ENCODE measurements at places on chromosomes 4 and X.
A peak's percentile ranks its signal among the peaks of the same experiment; 100 is the strongest.

GRCh38 chr4:151199319-151200190 lies 77.4 kb upstream of the PRSS48 start:
- DNase-seq = no peak

DNA sequence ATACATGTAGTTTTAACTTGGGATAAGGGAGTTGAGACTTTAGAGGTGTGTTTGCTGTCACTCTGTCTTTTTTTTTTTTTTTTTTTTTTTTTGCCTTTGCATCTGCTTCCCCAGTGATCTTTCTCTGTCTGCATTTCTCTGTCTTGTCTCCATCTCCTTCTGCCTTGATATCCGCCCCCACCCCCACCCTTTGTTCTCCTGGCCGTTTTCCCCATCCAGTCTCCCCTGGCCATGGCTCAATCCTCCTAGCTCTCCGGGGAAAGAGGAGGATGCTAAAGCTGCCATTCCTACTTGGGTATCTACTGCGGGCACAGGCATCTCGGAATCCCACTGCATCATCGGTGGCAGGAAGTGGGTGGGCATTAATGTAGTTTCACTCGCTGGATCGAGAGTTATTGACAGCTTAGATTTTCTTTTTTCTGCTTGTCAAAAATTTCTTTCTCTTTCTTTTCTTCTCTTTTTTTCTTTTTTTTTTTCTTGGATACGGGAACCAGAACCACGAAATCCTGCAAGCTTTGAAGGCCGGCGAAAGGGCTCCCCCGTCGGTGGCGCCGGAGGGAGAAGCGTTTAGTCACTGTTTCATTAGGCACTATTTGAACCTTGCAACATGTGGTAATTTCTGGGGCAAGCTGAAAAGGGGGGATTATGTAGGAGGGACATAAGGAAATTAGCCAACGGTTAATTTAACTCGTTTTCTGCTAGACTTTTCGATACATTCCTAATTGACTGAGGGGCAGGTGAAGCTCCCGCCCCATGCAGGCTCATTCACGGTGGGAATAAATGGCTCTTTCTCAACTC lies 8.2 kb downstream of the GSX2 start:
- no peak for DNase-seq

DNA sequence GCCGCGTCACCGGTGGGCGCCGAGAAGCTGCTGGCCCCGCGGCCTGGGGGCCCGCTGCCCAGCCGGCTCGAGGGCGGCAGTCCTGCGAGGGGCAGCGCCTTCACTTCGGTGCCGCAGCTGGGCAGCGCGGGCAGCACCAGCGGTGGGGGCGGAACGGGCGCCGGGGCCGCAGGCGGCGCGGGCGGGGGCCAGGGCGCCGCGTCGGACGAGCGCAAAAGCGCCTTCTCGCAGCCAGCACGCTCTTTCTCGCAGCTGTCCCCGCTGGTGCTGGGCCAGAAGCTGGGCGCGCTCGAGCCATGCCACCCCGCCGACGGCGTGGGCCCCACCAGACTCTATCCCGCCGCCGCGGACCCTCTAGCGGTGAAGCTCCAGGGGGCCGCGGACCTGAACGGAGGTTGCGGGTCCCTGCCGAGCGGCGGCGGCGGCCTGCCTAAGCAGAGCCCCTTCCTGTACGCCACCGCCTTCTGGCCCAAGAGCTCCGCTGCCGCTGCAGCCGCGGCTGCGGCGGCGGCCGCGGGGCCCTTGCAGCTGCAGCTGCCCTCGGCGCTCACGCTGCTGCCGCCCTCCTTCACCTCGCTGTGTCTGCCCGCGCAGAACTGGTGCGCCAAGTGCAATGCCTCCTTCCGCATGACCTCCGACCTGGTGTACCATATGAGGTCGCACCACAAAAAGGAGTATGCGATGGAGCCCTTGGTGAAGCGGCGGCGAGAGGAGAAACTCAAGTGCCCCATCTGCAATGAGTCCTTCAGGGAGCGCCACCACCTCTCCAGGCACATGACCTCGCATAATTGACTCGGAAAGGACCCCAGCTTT lies 5.6 kb downstream of the PRDM8 start:
- DNase-seq = no peak

GRCh38 chr4:26217961-26218676 lies 102.7 kb upstream of the RBPJ start:
- DNase-seq = peak; percentile 52

DNA sequence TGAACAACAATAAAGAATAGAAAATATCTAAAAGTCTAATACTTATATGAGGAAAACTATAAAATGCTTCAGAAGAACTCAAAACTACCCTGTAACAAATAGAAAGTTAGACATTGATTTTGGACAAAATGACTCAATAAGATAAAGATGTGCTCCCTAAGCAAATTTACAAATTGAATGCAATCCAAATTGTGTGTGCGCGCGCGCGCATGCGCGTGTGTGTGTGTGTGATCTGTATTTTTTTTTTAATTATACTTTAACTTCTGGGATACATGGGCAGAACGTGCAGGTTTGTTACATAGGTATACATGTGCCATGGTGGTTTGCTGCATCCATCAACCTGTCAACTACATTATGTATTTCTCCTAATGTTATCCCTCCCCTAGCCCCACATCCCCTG lies 320.8 kb upstream of the INTU start:
- no peak for DNase-seq

GRCh38 chr4:187550256-187550950 lies 445.2 kb upstream of the ZFP42 start:
- DNase-seq = peak; percentile 45

GRCh38 chr4:104395168-104395614 lies 99.5 kb downstream of the CXXC4 start:
- peak; percentile 44 for DNase-seq

DNA sequence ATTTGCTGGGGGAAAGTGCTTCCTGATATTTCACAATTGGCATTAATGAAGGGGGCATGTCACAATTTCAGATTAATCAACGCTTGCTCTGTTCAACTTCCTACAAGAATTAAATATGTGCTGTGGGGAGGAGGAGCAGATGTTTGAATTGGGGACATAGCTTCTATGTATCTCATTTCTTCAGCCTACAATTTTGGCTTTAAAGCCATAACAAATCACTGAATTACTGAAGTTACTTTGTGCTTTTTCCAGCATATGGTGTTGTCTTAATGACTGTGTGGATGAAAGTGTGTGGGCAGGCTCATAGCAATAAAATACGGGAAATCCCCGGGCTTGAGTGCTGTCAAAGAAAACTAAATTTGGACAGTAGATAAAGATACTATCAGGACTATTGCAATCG lies 813 bp downstream of the TLR7 start:
- no peak for DNase-seq

- no peak for DNase-seq
Measured at GRCh38 chr4:94359838-94360237, 17.2 kb upstream of the HPGDS start.

DNA sequence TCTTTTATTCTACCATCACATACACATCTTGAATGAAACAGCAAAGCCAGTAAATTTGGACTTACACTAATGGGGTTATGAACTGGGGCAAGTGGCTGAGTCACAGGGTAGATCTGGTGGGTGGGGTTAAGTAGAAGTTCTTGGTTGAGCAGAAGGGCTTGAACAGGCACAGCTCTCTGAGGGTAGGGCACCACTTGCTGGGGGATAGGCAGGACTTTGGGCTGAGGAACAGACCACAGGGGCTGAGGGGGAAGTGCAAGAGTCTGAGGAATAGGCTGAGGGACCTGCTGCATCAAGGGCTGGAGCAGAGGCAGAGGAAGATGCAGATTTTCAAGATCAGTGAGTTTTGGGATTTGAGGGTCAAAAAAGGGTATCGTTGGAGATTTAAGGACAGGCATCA lies 8.3 kb downstream of the CSN2 start:
- no peak for DNase-seq

- no peak for DNase-seq
Measured at GRCh38 chrX:39756086-39756883, 341.5 kb downstream of the BCOR start.

DNA sequence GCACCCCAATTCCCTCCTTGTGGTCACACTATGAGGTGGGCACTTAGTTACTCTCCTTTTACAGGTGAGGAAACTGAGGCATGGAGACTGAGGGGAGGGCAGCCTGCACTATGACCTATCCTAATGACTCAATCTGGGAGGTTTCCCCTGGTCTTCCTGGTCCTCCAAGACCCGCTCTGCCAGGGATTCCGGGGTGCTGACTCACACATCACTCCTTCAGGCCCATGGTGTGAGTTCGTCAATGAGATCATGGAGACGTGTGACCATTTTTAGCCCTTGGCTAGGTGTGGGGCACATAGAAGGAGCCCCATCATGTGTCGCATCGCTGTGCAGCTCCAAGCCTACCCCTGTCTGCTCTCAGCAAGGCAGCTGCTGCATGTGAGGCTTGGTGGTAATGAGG lies 32.4 kb upstream of the BCOR start:
- peak; percentile 54 for DNase-seq

- DNase-seq = peak; percentile 29
Measured at GRCh38 chr4:178823673-178824295, 1381.5 kb upstream of the AGA start.

DNA sequence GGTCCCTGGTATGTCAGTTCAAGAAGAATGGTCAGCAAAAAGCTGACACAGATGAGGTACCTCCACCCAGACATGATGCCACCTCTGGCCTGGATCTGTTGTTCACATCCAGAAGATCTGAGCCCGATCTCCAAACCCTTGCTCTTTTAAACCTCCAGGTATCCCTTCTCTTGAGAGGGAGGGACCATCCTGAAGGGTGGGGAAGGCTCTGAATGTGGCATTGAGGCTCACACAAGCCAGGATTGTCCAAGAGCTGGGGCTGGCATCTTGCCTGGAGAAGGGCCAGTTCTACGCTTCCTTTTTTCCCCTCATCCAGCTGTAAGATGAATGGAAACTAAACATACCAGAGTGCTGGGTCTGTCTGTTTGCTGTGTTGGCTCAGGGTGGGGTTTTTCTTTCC lies at the start of gene ITIH6:
Gene ITIH6, minus strand, starts transcription at position 119 of the 400 bp plus-strand sequence. Its CDS starts 45 bp downstream, at position 74.
- no peak for DNase-seq

- DNase-seq = no peak
Measured at GRCh38 chr4:107897823-107898222, 33.5 kb upstream of the CYP2U1 start.

DNA sequence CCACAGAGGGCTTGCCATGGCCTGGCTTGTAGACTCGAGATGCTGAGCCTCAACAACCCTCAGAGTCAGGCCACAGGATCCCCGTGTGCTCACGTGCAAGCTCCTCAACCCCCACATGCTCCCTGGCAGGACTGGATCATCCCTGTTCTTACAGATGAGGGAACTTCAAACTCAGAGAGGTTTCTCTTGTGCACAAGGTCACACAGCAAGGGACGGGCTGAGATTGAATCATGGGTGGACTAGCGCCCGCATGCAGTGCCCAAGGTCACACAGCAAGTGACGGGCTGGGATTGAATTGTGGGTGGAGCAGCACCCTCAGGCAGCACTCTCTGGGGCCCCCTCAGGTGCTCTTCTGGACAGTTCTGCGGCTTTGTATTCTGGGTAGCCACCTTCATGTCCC lies 60.6 kb upstream of the AFAP1 start:
- DNase-seq = no peak

GRCh38 chrX:68833855-68834331 lies 5.1 kb downstream of the EFNB1 start:
- DNase-seq = no peak

DNA sequence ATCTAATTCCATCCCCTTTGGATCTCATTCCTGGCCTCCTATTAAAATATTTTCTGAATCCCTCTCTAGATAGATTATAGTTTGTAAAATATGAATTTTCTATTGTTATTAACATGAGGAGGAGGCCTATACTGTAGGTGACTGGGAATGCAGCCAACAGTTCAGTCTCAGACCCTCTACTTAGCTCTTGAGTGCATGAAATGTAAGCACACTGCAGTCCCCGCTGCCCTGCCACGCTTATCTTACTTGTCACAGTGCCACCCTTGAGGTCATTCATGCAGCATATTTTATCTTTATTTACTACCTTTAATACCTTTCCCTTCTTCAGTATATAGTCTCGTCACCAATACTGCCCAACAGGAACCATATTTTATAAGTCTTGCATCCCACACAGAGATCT lies 151.0 kb downstream of the CAMK2D start:
- DNase-seq = no peak

DNA sequence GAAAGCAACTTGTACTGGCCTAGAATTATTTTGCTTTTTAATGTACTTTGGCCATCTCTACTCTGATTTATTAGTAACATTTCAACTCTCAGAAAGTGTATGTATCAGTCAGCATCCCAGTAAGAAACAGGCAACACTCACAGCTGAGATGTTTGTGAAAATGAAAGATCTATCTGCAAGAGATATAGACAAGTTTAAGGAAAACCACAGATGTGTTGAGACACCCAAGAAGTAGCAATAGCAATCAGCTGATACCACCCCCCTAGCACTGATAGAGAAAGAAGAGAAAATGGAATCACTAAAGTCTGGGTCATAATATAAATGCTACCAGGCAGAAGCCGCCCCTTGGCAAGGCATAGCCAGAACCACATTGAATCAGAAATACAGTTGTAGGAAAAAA lies 372.0 kb downstream of the ARAP2 start:
- no peak for DNase-seq

DNA sequence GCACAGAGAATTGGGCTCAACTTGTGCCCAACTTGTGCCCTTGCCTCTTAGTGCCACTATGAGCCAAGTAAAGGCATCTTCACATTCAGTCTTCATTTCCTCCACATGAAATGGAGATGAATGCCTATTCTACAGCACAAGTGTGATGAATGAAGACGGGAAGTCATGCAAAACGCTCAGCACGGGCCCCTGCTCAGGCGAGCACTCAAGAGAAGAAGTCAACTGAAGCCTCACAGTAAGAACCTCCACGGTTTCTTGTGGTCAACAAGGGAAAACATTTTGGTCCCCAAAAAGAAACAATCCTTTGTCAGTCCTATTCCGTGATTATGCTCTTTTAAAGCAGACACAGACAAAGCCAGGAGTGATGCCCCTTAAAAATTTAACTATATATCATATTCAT lies 87.0 kb downstream of the IRF2 start:
- DNase-seq = no peak

GRCh38 chrX:86016139-86016538 lies 31.2 kb downstream of the CHM start:
- no peak for DNase-seq

GRCh38 chr4:88080626-88081025 lies 73.2 kb downstream of the PKD2 start:
- DNase-seq = no peak

- no peak for DNase-seq
Measured at GRCh38 chr4:41451961-41452360, 86.0 kb upstream of the LIMCH1 start.

GRCh38 chrX:859329-859728 lies 228.7 kb downstream of the SHOX start:
- no peak for DNase-seq

DNA sequence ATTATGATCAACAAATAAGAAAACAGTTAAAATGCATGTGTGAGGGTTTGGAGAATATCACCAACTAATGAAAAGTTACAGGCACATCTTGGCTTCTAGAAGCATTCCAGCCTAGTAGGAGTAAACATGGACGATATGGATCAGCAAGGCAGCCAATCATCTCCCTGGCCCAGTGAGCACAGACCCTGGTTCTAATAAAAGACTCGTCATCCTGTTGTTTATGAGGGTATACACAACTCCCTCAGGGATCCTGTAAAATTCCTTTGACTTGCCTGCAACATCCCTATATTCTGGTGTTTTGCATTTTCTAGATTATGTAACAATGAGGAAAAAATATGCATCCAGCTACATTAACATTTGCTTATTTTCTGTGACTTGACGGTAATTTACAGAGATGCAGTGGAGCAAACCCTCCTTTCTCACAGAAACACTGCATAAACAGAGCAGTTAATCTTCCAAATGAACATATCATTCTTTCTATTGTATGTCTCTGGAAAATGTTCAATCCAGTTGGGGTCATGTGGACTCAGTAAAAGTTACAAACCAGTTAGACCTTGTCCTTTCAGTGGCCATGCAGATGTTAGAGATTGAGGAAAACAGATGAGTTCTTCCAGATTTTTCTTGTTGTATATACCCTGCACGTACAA lies 88.9 kb upstream of the NDP start:
- no peak for DNase-seq
